Endothelial cell (in vitro differentiated cells): ENCODE measurements at places on chromosomes 2 and 18. TPM values are rescaled to one million over a fixed set of nuclear protein-coding genes. Genes with fewer than 3 reads are reported as not detected.

The ALPI gene
- not detected for total RNA-seq

The UGT1A9 gene
- total RNA-seq, result not detected

The RNMT gene
- 30.7 TPM for total RNA-seq

GRCh38 chr2:64298161-64298560 is 153.9 kb upstream of the PELI1 start:
- H3K36me3 ChIP-seq, result peaks cover 4% of the 10 kb centered on the region
- H3K27ac ChIP-seq, result no peak overlapping the region
- peaks cover 5% of the 10 kb centered on the region for H3K4me1 ChIP-seq
- DNase-seq, result no peak

GRCh38 chr2:85723707-85724360 is 29.7 kb downstream of the GNLY start:
- no peaks in the 10 kb centered on the region for H3K27me3 ChIP-seq
- DNase-seq, result no peak
- no peak overlapping the region for H3K27ac ChIP-seq
- H3K36me3 ChIP-seq, result no peaks in the 10 kb centered on the region
- H3K4me1 ChIP-seq, result no peaks in the 10 kb centered on the region
